ENCODE measurements at places on chromosomes 5 and 9.

DNA sequence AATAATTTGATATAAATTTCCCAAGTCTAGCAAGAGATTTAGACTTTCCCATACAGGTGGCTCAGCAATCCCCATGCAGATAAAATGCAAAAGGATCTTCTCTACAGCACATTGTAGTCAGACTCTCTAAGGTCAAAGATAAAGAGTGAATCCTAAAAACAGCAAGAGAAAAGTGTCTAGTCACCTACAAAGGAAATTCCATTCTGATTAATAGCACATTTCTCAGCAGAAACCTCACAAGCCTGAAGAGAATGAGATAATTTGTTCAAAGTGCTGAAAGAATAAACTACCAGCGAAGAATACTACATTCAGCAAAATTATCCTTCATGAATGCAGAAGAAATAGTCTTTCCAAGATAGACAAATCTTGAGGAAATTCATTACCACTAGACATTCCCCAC lies 493.3 kb downstream of the PRELID2 start:
- no peak for DNase-seq

- DNase-seq: no peak
Measured at GRCh38 chr5:146620031-146620668, 104.2 kb upstream of the GPR151 start.

- DNase-seq: no peak
Measured at GRCh38 chr5:95841914-95842812, 19.6 kb upstream of the GLRX start.

DNA sequence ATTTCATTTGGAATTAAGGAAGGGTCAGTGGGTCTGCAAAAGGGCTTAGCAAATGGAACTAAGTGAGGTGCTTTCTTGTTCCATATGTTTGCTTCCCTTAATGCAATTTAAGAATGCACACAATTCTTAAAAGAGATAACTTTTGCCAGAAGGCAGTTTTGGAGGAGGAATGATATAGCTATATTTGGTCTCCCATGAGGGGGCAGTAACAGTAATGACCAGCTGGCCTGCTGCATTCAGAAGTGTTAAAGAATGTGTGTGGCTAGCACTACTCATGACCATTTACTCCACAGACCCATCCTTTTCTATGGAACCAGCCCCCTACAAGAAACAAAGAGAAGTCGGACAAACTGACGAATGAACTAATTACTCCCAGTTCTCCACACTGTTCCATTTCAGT lies 638.9 kb downstream of the RAB3C start:
- DNase-seq: no peak

DNA sequence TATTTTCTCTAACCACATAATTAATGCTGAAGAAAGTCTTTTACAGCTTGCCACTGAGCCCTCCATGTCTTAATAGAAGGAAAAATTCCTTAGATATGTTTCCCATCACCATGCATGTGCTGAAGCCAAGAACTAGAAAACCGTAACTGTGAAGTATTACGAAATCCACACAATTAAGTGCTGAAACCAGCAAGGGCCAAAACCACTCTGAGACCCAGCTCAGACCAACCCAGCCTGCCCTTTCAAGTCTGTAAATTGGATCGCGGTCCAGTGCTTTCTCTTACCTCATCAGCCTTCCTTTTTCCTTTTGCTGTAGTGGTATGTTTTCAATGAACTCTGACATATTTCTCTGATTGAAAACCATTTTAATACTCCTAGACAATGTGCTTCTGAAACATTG lies 26.3 kb downstream of the SEMA5A start:
- no peak for DNase-seq

GRCh38 chr5:113917997-113918396 lies 404.5 kb downstream of the YTHDC2 start:
- no peak for DNase-seq

- no peak for DNase-seq
Measured at GRCh38 chr9:87535817-87536539, 38.3 kb downstream of the DAPK1 start.

DNA sequence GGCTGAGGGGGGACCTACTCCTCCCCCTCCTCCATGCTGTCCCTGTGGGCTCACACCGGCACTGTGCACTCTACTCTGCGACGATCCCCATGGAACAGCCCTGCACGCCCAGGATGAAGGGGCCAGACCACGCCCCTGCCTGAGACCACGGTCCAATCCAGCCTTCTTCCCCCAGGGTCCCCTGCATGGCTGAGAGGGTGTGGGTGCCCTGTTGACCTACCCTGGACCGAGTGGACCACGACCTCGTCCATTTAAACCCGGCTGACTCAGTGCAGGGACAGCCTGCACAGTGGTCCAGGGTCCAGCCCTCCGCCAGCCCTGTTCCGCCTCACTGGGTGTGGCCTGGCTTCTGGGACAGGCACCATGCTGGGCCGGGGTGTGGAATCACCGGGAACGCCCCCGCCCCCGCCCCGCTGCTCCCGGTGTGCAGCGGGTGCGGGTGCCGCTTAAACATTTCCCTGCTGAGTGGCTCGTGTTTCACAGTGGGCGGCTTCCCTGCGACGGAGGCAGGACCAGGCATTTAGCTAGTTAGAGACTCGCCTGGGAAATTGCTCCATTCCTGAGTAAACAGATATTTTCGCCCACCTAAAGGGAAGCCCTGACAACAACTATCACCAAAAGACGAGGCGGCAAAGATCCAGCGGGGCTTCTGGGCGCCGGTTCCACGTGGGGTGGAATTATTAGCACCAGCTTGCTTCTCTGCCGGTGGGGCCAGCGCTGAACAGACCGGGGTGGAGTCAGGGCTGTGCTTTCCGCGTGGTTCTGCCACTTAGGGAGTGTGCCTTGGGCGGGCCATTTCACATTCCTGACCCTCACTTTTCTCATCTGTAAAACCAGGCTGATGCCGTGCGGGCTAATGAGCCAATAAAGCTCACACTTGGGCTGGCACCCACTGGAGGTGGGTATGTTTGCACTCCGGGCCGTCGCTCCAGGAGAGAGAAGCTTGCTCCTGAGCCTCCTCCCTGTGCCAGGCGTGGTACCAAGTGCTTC lies 22.6 kb downstream of the DBH start:
- no peak for DNase-seq

DNA sequence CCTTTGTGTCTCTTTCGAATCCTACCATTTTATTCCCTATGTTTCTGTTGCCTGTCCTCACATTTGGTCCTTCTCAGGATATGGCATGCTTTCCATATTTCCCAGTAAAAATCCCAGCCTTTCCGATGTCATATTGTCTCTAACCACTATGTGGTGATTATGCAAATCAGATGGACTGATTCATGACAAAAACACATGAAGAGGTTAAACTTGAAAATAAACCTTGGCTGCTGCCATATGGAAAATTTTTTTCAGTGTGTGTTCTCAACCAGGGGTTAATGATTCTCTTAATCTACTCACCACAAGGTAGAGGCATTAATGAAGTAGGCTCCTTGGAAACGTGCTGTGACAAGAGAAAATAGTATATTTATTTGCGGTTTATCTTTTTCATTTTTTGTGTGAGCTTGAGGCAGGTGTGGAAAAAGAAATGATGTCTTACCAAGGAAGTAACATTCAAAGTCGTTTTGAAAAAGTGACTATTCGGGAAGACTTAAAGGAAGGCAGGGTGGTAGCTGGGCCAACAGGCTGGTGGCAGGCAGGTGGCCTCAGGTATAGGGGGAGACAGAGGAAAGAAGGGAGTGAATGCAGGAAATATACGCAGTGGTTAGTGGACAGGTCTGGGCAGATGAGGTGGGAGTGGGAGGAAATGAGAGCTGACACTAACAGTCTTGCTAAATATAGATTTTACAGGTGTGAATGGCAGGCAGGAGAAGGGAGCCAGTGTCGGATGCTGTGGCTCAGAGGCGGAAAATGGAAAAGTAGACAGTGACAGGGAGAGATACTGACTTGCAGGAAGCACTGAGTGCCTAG lies 46.2 kb downstream of the DMRT2 start:
- DNase-seq: no peak

GRCh38 chr5:891837-892393 lies 686 bp downstream of the BRD9 start:
- DNase-seq: no peak

DNA sequence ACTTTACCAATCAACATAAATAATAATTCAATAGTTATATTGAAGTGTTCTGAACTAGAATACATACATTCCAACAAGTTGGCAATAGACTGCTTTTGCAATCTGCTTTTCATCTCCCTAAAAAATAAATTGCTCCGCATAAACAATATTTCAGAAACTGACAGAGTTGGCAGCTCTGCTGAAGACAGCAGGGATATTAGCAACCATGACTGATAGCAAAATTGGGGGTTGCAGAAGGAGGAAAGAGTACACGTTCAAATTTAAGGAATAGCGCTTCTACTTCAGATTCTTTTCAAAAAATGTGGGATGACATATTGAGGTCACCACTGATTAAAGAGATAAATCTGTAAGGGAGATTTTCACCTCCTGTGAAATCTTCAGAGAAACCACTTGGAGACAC lies 521.2 kb downstream of the DTWD2 start:
- no peak for DNase-seq

GRCh38 chr5:113598150-113598549 lies 84.7 kb downstream of the YTHDC2 start:
- no peak for DNase-seq

DNA sequence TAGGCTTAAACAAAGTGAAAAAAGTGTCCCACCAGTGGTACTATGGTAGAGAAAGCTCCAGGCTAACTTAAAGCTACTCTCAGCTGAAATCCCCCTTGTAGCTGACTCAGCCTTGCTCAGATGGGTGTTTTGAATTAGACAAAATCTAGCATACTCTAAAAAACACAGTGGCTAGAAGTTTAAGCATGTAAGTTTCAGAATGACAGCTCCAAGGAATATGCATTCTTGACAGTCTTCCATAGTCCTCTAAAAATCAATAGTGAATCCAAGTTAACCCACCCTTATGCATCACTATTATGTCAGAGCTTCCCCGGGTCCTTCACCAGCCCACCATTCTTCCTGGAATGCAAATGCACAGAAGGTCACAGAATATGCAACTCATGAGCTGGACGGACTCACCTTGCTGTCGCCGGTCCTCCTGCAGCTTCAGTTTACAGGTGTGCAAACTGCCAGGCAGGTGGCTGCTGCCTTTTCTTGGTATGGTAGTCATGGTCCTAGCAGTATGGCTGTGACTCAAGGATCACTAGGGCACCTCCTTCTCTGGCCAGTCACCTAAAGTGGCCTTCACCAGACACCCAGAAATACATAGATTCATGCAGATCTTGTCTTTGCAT lies 668 bp downstream of the RANBP3L start:
- no peak for DNase-seq

- DNase-seq: no peak
Measured at GRCh38 chr9:109129470-109130197, 9.9 kb upstream of the TMEM245 start.

GRCh38 chr5:61347080-61347479 lies 15.0 kb downstream of the ZSWIM6 start:
- no peak for DNase-seq

GRCh38 chr9:79581388-79581787 lies 9.6 kb downstream of the TLE4 start:
- no peak for DNase-seq

GRCh38 chr5:150587856-150588595 lies 52.4 kb upstream of the SYNPO start:
- DNase-seq: no peak

DNA sequence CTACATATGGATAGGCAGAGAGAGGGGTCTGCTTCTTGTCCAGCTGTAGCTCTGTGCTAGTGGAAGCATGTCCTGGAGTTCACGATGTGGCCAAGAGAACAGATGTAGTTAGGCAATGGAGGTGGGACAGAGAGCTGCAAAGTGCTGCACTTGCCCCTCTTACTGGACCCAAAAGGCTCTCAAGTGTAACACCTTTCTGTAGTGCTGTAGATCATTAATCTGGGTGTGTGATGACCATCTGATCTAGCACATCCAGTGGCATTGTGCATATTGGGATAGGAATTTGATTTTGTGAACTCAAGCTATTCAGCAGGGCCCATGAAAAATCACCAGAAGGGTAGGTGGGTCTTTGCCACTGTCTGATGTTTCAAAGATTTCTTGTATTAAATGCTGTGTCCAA lies 151.4 kb downstream of the KDM4C start:
- DNase-seq: no peak

DNA sequence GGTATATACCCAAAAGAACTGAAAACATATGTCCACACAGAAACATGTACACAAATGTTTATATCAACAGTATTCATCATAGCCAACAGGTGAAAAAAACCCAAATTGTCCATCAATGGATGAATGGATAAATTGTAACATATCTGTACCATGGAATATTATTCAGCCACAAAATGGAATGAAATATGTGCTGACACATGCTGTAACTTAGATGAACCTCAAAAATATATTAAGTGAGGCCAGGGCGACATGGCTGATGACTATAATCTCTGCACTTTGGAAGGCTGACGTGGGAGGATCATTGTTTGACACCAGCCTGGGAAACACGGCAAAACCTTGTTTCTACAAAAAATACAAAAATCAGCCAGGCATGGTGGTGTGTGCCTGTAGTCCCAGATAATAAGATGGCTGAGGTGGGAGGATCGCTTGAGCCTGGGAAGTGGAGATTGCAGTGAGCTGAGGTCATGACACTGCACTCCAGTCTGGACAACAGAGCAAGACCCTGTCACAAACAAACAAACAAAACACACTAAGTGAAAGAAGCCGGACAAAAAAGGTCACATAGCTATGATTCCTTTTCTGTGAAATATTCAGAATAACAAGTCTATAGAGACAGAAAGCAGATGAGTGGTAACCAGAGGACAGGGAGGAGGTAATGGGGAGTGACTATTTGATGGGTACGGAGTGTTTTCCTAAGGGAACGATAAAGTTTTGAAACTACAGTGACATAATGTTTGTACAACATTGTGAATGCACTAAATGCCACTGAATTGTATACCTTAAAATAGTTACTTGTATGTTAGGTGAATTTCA lies 11.4 kb downstream of the KYAT1 start:
- DNase-seq: no peak

GRCh38 chr5:78610163-78610583 lies 38.4 kb downstream of the LHFPL2 start:
- no peak for DNase-seq

GRCh38 chr5:172044631-172045314 lies 38.3 kb upstream of the FBXW11 start:
- no peak for DNase-seq

- DNase-seq: no peak
Measured at GRCh38 chr5:31193116-31193515, 370 bp upstream of the CDH6 start.

DNA sequence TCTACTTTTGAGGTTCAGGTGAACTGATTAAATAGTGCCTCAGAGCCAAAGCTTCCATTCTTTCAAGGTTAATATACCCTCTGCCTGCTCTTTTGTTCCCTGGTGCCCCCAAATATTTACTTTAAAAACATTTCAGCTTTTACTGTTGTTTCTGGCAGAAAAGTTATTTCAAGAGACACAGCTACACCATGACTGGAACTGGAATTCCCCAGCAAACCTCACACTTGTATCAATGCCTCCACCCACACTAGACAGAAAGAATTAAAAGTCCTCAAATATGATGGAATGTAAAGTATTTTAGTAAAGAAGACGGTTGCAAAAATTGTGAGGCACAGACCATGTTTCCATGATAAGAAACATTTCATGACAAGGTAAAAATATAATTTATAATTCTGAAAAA lies 720.2 kb upstream of the TYRP1 start:
- no peak for DNase-seq

Data from central memory CD8-positive, alpha-beta T cell (primary cell).